DMS153 (cell line): ENCODE measurements at places on chromosomes 11 and 22.
A peak's percentile ranks its signal among the peaks of the same experiment; 100 is the strongest.

GRCh38 chr11:82225502-82225901 is 508.2 kb downstream of the FAM181B start:
- no peak for DNase-seq

DNA sequence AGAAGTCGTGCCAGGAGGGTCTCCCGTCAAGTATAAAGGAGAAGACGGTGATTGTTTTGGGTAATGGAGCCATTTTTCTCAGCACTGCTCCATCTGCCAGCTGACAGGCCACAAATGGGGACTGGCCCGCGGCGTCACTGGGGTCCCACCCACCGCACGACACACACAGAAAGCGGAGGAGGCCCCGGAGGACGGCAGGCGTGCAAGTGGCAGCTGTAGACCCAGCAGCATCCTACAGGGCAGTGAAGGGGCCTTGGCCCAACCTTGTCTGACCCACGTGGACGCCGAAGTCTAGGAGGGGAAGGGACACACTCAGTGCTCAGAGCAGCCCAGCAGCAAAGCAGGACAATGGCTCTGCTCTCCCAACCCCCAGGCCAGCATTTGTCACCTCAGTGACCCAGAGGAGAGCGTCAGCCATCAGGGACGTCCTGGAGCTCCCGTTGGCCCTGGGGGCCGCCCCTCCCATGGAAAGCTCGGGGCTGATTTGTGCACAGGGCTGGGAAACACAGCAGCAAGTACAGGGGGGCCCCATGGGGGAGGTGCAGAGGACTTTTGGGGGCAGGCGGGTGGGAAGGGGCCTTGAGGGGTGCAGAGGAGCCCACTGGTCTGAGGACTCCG is 644.4 kb downstream of the BRD1 start:
- DNase-seq = no peak

- DNase-seq = no peak
These were observed 6.2 kb upstream of the IGSF22 start for GRCh38 chr11:18731949-18732821.

GRCh38 chr11:91984033-91984584 is 240.5 kb upstream of the FAT3 start:
- no peak for DNase-seq

- peak; percentile 43 for DNase-seq
These were observed 394 bp downstream of the KIAA1671 start for GRCh38 chr22:24952837-24953383.

DNA sequence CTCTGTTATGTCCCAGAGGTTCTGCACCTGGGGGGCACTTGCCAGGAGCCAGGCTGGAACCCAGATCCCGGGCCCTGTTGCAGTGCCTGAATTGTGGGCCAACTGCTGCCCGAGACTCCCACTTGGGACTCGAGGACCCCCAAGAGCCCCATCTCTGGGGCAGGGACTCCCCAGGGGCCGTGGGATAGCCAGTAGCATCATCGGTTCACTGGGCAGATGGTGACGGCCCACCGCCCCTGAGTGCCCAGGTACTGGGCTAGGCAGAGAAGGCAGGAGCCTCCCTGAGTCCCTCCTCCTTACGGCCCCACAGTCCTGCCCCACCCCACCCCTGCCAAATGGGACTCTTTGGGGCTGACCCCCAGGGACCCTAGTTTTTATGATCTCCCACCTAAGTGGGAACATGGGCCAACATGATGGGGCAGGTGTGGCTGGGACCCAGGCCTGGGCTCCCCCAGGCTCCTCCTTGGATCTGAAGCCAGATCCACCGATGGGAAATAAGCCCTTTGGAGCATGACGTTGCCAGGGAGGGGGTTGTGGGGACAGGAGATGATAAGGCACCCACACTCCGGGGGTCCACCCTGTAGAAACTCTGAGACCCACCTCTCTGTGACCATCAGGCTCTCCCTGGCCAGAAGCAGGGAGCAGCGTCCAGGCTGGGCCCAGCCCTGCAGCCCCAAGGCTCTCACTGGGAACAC is 94.5 kb upstream of the FGF3 start:
- DNase-seq = no peak

DNA sequence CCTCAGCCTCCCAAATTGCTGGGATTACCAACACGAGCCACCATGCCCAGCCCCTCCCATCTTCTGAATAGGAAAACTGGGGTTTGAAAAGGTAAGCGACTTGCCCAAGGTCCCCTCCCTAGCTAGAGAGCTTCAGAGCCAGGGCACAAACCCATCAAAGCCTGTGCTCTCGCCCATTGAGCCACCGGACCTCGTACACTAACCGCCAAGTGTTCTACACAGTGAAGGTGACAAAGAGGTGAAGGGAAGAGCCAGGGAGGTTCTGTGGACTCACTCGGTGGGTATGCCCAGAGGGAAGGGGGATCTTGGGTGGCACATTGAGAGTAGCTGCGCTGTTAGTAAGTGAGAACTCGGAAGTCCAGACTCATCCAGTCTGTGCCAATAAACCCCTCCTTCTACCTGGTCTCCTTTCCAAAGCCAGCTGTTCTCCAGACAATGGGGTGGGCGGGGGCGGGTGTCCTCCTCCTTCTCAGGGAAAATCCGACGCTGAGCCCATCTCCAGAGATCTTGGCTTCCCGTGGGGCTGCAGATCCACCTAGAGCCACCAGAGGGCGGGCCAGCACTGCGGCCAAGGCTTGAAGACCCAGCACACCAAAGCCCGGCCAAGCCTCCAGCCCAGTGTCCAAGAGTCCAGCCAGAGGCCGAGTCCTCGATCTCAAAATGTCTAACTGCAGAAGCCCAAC is 3.2 kb upstream of the RTN4RL2 start:
- no peak for DNase-seq

- DNase-seq = no peak
These were observed 25.1 kb upstream of the CAVIN3 start for GRCh38 chr11:6345366-6345765.

GRCh38 chr11:69475866-69476471 is 5.5 kb upstream of the LINC01488 start:
- no peak for DNase-seq

DNA sequence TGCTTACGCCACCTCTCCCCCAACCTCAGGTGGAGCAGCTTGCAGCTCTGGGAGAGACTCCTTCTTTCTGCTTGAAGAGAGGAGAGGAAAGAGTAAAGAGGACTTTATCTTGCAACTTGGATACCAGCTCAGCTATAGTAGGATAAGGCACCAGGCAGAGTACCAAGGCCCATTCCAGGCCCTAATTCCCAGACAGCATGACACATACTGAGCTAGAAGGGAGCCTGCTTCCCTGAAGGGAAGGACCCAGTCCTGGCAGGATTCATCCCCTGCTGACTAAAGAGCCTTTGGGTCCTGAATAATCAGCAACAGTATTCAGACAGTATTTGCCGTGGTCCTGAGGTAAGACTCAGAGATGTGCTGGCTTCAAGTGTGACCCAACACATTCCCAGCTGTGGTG is 41.4 kb downstream of the PPME1 start:
- DNase-seq = no peak

DNA sequence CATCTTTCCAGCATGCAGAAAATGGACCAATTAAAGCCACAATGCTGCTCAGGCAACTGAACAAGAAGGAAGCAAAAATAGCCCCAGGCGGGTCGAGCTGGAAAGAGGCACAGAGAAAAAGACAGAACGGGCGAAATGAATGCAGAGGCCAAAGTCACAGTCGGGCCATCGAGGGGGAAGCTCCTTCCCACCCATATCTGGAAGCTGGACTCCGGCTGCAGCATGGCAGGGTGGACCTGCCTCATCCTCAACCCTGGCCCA is 58.6 kb upstream of the PRDM11 start:
- DNase-seq = peak; percentile 18

DNA sequence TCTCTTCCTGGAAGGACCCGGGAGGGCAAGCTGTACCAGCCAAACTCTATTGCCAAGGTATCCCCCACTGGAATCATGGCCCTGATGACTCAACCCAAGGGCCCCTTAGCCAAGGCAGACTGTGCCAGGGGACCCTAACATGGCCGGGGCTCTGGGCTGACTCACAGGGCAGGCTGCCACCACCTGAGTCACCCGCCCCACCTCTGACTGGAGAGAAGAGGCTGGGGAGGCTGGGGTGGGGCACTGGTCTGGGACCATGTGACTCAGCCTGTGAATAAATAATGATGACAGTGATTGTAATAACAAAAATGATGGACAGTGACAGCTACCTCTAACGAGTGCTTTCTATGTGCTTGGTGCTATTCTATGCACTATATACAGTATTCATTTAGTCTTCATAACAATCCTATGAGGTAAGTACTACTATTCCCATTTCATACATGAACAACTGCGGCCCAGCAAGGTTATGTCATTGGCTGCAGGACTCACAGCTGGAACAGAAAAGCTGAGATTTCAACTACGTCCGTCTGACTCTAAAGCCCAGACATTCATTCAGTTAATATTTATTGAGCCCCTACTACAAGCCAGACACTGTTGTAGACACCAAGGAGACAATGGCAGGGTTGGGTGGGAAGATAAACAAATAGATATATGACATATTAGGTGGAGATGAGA is 84.2 kb downstream of the FBXO7 start:
- DNase-seq = no peak

DNA sequence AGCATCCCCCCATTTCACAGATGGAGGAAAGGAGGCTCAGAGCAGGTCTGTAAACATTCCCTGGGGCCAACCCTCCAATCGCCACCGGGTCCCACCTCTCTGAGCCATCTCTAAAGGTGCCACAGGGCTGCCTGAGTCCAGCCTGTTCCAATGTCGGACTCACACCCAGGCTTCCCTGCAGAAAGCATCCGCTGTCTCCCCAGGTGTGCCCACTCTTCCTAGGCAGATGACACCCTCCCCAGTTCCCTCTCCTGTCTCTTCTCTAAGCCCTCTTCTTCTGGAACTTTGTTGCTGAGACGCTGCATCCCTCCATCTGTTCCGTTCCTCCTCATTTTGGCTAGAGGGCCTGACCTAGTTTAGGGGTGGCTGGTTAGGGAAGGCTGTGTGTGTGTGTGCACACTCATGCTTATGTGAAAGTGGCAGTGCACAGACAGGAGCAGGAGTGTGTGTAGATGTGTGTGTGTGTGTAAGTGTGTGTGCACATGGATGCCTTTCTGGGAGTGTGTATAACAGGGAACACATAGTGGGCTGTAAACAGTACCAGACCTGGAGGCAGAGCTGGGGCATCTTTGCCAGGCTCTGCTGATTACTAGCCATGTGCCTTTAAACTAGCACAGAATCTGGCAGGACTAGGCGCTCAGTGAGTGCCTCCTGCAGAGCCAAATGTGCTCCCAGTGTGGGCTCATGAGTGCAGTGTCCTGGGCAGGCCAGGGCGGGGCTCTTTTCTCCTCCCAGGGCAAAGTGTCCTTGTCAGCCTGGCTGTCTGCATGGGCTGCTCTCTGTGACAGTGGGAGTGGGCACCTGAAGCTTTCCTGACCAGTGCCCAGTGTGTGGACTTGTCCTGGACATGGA is 77.3 kb upstream of the NECTIN1 start:
- no peak for DNase-seq
